Putamen (tissue), 1 donor: ENCODE measurements at places on chromosomes 12 and 14.

DNA sequence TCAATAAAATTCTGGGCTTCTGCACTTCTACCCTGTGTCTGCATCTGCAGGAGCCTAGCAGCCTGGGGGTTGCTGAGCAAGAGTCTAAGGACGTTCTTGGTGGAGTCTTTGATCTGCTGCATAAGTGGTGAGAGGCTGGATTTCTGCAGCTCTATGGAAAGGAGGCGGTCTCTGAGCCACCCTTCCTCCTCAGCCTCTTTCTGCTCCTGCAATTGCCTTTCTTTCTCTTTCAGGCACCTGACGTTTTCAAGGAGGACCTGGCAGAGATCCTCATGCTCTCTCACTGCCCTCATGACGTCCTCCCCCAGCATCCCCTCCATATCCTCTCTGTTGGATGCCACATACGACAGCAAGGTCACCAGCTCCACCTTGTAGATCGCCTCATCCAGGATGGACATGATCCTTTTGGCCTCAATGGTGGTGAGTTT is 13.6 kb upstream of the TPCN1 start:
- no peak for DNase-seq

- DNase-seq = no peak
Observed at GRCh38 chr12:116529048-116529447, 30.1 kb upstream of the MAP1LC3B2 start.

DNA sequence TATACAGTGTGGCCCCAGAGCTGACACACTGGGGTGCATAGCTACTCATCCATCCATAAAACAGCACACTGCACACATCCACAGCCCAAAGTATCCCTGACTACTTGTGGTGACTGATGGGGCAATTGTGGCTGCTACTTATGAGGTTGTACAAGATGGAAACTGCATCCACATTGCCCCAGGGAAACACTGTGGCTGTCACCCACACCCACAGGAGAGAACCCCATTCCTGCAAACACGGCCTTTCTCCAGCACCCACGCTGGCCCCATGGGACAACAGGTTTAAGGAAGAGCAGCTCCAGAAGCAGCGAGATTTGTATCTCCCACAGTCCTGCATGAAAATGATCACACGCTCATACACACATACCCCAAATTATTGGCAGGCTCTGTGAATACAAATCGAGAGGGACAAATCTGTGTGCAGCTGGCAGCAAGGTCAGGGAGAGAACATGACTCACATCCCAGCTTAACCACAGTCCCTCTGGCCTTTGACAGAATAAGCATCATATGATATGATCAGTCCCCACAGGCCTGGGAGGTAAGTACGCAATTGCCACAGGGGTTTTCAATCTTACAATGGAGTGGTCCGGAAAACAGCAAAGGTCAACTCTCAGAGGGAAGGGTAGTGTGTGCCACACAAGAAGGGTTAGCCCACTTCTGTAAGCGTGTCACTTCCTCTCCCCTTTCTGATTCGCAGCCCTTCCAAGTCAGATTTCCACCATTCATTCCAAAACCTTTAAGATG is 61.9 kb downstream of the ESR2 start:
- DNase-seq = no peak

GRCh38 chr12:13194401-13195110 is 2.0 kb upstream of the EMP1 start:
- DNase-seq = no peak

GRCh38 chr12:116931665-116932064 is 20.9 kb downstream of the FBXW8 start:
- DNase-seq = no peak

GRCh38 chr12:108697905-108698304 is 33.4 kb downstream of the CORO1C start:
- DNase-seq = no peak

DNA sequence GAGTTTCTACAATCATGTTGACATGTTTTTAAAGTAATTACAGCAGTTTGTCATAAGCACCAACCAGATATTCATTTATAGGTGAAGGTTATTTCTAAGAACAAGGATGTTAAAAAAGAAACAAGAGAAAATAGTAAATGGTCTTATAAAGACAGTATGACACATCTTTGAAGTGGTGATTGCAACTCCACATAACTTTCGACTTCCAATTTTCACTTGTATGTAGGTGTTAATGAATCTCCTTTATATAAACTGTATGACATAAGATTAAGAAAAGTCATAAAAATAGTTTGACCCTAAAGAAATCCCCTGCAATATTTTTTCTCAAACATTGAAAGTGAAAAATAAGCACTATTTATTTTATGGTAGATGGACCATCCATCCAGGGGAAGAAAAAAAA is 144.8 kb upstream of the PTPRQ start:
- DNase-seq = no peak

GRCh38 chr14:54627219-54627539 is 60.3 kb downstream of the SAMD4A start:
- no peak for DNase-seq

- DNase-seq = no peak
Observed at GRCh38 chr12:7142056-7142644, 12.0 kb downstream of the CLSTN3 start.
